Mesendoderm (in vitro differentiated cells): ENCODE measurements at places on chromosomes 12 and 14.

GRCh38 chr12:27493260-27493940, 30.6 kb upstream of the PPFIBP1 start:
- DNase-seq, result peak; percentile 57
- no peaks in the 10 kb centered on the region for H3K36me3 ChIP-seq
- H3K27ac ChIP-seq, result no peak overlapping the region
- no peak overlapping the region for H3K4me3 ChIP-seq
- H3K27me3 ChIP-seq, result no peaks in the 10 kb centered on the region

- H3K27ac ChIP-seq, result no peak overlapping the region
- DNase-seq, result no peak
- no peaks in the 10 kb centered on the region for H3K27me3 ChIP-seq
- H3K4me3 ChIP-seq, result no peak overlapping the region
- H3K36me3 ChIP-seq, result no peaks in the 10 kb centered on the region
These were observed 15.7 kb downstream of the PTGER2 start for GRCh38 chr14:52329678-52330369.

DNA sequence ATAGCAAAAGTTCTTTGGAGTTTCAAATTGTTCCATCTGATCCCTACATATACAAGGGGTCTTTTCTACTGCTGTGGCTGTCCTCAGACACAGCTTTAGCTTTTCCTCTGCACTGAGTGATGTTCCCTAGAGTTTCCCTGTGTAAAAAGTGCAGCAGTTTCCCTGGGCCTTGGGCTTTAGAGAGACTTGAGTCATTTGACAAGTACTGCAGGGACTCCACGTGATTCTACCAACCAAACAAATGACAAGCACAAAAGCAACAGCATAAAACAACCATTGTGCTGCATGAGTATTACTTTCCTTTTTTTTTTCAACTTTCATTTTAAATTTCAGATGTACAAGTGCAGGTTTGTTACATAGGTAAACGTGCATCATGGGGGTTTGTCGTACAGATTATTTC, 272.8 kb downstream of the PDZRN4 start:
- H3K4me3 ChIP-seq, result no peak overlapping the region
- no peaks in the 10 kb centered on the region for H3K36me3 ChIP-seq
- no peaks in the 10 kb centered on the region for H3K27me3 ChIP-seq
- no peak for DNase-seq

GRCh38 chr12:93226361-93226760, 151.4 kb upstream of the NUDT4 start:
- H3K27ac ChIP-seq, result no peak overlapping the region
- no peak for DNase-seq
- H3K27me3 ChIP-seq, result no peaks in the 10 kb centered on the region
- no peaks in the 10 kb centered on the region for H3K36me3 ChIP-seq
- no peak overlapping the region for H3K4me3 ChIP-seq

- no peaks in the 10 kb centered on the region for H3K4me1 ChIP-seq
- no peak overlapping the region for H3K27ac ChIP-seq
- H3K36me3 ChIP-seq, result no peaks in the 10 kb centered on the region
- H3K4me3 ChIP-seq, result no peak overlapping the region
These were observed 264.6 kb downstream of the NUAK1 start for GRCh38 chr12:105874121-105874520.

GRCh38 chr14:34300882-34301734, 160.9 kb downstream of the SPTSSA start:
- no peak overlapping the region for H3K4me3 ChIP-seq
- no peaks in the 10 kb centered on the region for H3K4me1 ChIP-seq
- H3K27ac ChIP-seq, result no peak overlapping the region
- H3K27me3 ChIP-seq, result no peaks in the 10 kb centered on the region
- peak; percentile 66 for DNase-seq

DNA sequence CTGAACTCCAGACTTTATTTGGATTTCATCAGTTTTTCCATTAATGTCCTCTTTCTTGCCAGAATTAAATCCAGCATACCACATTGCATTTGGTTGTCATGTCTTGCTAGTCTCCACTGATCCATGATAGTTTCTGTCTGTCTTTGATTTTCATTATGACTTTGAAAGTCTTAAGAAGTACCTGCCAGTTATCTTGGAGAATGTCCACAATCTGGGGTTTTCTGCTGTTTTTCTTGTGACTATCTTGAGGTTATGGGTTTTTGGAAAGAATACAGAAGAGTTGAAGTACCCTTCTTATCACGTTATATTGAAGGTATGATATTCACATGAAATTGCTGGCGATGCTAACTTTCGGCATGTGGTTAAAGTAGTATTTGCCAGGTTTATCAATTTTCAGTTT, 282.3 kb upstream of the PRICKLE1 start:
- H3K36me3 ChIP-seq, result no peaks in the 10 kb centered on the region
- no peak for DNase-seq
- H3K4me1 ChIP-seq, result no peaks in the 10 kb centered on the region

- no peaks in the 10 kb centered on the region for H3K27me3 ChIP-seq
- H3K4me1 ChIP-seq, result peaks cover 12% of the 10 kb centered on the region
- peak; percentile 51 for DNase-seq
- no peak overlapping the region for H3K4me3 ChIP-seq
- no peak overlapping the region for H3K27ac ChIP-seq
These were observed 36.5 kb downstream of the CORO1C start for GRCh38 chr12:108694812-108695278.
